ENCODE measurements at places on chromosomes 16 and 17. TPM values are rescaled to one million over a fixed set of nuclear protein-coding genes. Genes with fewer than 3 reads are reported as not detected.

HNF1B gene
- total RNA-seq = 87.9 TPM

CCDC78 gene
- total RNA-seq = 0.70 TPM

AGRP gene
- total RNA-seq = not detected

CALB2 gene
- total RNA-seq = not detected

ADAM11 gene
- total RNA-seq = 0.20 TPM

WBP2 gene
- 21.2 TPM for total RNA-seq

Data from renal cortical epithelial cell (primary cell).